Activated naive CD4-positive, alpha-beta T cell treated with anti-CD3 and anti-CD28 coated beads, Interleukin-2, amount 10 ng/mL, durations not matched to agents 7 days and 5 days (primary cell): ENCODE measurements at places on chromosomes 2 and 18.

DNA sequence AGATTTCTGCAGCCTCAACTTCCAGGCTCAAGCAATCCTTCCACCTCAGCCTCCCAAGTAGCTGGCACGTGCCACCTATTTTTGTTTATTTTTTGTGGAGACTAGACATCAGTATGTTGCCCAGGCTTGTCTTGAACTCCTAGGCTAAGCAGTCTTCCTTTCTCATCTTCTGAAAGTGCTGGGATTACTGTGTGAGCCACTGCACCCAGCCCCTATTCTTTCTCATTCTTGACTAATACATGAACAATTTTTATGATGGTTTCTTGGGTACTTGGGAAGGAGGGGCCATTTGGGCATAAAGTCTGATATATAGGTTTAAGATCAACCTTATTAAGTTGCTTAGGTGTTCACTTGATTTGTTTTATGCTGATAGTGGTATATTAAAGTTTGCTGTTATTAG is 26.2 kb downstream of the EPC2 start:
- DNase-seq, result no peak

DNA sequence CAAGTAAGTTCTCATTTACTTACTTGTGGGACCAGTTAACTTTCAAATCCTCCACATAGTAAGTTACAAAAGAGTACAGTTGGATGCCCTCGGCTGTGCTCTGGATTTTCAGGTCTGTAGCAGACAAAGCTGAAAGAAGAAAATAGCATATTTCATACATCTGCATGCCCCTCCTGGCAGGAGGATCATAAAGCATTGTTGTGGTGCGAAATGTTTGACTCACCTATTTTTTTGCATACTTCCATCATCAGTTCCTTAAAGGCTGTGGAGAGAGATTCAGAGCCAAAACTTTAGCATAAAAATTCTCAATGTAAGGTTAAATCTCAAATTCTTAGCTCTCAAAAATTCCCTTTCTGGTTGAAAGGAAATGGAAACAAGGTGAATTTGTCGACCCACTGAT is 70.8 kb upstream of the LPIN2 start:
- no peak for DNase-seq

DNA sequence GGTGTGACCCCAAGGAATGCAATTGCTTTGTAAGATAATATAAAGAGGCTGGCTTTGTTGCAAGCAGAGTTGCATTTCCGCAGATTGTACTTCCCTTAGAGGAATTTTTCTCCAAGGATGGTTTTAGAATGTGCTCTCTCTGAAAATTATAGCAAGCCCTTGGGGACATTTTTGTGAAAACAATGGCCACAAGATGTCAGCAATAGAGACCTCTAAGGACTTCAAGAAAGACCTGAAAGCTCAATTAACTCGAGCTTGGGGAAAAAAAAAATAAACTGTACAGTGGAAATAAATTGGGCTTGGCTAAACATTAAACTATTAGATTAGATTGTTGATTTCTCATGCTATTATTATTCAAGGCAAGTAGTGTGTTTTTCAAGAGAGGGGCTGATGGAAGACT is 81.3 kb upstream of the KYNU start:
- DNase-seq, result no peak

DNA sequence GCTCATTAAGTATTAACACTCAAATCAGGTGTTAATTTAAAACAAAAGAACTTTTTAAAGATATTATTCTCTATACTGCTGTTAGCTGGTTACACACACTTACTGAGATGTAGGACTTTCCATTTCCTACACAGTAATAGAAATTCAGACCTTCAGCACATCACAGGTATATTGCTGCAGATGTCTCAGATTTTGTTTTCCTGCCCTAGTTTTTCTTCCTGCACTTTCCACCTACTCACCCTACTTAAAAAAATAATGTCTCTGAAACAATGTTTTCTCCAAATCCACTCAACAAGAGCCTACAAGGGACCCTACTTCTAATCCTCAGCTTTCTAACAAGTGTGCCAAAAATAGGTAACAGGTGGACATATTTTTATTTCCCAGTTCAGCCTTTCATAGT is 43.9 kb downstream of the DYM start:
- DNase-seq, result no peak

GRCh38 chr2:185279999-185280398 is 458.6 kb upstream of the FSIP2 start:
- no peak for DNase-seq

DNA sequence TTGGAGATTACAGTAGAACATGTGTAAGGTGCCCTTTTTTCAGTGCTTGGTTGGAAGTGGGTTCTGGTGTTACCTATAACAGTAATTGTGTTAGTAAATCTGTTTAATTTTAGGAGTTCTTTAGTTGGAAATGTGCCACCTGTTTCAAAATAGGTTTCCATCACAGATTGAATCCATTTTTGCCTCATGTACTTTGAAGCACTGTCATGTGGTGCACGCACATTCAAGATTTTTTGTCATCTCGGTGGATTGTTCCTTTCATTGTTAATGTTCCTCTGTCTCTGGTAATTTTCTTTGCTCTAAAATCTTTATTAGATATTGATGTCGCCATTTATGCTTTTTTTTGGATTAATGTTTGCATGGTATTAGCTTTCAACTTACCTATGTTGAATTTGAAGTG is 1.3 kb downstream of the ATP9B start:
- no peak for DNase-seq

GRCh38 chr2:13596233-13596632 is 879.5 kb downstream of the TRIB2 start:
- DNase-seq, result no peak

DNA sequence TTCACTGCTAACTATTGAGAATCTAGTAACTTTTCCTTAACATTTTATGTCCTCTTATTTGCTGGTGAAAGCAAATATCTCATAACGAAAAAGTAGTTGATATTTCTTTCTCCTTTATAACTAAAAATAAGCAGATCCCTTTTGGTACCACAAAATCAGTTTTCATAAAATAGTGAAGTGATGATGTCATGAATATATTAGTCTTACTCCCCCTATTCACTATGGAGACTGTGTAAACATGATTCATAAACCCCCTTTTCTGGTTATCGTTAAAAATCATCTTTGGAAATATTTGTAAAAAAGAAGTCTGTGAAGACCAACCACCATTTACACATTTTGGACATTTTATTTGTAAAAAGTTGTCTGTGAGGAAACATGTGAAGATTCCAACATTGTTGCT is 734.9 kb downstream of the NUP35 start:
- no peak for DNase-seq
